ENCODE measurements at places on chromosomes 4 and X.

GRCh38 chr4:32658019-32658418, 1937.8 kb downstream of the PCDH7 start:
- no peak for DNase-seq

- no peak for DNase-seq
Observed at GRCh38 chr4:123786920-123787319, 390.3 kb downstream of the SPRY1 start.

GRCh38 chr4:170009291-170009690, 16.9 kb downstream of the MFAP3L start:
- no peak for DNase-seq

- DNase-seq: no peak
Observed at GRCh38 chr4:118396881-118397622, 44.2 kb upstream of the PRSS12 start.

DNA sequence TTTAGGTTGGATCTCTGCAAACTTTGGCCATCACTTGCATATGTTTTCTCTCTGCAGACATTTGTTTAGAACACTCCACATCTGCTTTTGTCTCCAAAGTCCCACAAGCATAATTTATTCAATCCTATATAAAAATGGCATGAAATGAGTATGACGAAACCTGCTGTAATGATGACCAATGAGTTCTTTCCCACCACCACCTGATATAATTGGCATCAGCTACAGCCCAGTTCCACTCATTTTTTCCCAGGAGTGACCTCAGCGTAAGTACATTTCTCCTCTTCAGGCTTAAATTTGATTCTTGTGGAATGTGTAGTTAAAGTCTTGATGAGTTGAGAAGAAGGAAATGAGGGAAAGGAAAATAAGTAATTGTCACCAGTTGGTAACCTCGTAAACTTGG, 205.1 kb downstream of the AWAT2 start:
- DNase-seq: no peak

DNA sequence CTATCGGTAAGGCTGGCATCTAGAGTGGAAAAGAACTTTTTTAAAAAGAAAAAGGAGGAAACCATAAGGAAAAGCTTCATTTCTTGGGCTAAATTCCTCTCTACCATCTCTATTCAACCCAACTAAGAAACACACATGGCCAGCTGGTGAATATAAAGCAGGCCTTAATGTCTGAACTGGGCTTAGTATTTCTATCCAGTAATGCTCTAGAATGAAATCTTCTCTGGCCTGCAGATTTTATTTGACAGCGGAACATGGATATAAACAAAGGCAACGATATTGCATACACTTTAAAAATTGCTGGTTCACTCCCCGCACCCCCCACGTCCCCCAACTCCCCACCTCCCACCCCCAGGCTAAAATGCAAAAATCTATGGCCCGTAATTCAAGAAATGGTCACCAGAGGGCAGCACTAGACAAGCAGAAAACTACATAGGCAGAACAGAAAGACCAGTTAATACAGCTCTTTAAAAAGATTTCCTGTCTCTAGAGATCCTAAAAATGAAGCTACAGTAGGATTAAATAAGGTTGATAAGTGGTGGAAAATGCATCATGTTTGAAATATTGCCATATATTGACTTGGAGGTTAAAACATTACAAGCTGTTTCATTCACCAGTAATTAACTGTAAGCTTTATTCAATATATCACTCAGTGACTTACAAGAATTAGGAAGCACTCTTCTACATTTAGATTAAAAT, 155.2 kb upstream of the GALNT7 start:
- peak; percentile 63 for DNase-seq

- no peak for DNase-seq
Observed at GRCh38 chr4:78940752-78941151, 1.5 kb upstream of the PAQR3 start.

DNA sequence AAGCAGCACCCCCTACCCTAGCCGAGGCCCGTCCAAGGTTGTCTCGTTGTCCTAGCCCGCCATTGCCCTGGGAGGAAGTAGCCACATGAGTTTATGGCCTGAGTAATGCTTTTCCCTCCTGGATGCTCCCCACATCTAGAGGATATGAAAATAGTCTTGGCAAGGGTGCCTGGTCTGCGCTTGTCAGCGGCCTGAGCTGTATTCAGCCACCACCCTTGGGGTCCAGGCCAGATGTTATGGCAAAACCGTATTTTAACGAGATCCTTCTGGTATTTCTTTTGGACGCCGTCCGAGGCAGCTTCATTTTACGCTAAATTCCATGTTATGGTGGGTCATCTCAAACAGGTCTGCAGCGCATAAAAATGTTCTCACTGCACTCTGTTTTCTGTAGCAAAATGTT, 89.3 kb downstream of the GPR143 start:
- DNase-seq: no peak

- DNase-seq: no peak
Observed at GRCh38 chr4:112325530-112325929, 28.4 kb downstream of the ALPK1 start.

DNA sequence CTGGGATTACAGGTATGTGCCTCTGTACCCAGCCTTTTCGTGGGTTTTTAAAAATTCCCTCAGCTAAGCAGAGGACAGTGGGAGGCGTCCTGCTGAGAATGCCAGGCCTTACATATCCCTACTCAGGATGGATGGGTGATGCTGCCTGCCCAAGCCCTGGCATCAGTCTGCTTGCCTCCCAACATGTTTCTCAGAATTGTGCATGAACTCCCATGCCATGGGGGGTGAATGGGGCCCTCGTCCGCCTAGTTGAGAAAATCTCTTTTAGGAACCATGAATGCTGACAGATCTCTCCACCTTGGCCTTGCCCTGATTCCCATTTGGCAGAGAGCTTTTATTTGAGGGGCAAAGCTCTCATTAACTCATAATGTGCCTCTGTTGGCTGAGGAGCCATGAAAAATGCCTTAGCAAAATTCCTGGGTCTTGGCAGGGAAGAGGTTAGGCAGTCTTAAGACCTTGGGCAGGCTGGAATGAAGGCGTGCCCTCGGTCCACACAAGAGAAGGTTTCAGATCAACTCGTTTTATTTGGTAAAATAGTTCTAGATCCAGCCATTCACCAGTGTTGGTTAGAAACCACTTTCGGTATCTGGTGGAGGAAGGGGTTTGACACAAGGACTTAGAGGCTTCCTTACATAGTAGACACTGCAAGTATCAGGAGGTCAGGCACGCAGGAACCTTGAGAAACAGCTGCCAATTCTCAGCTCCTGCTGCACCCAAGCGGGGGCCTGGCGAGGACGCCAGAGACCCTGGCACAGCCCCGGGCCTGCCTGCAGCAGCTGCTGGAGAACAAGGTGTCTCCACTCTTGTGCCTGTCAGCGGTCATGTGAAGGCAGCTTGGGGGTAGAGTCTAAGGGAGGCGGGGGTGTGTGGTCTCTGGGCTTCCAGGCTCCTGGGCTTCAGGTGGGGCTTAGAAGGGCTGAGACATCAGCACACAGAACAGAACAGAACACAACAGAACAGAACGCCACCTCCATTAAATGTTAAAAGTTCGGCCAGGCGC, 192.8 kb upstream of the PSAPL1 start:
- DNase-seq: no peak

GRCh38 chrX:108348525-108348924, 89.7 kb downstream of the COL4A6 start:
- DNase-seq: no peak

DNA sequence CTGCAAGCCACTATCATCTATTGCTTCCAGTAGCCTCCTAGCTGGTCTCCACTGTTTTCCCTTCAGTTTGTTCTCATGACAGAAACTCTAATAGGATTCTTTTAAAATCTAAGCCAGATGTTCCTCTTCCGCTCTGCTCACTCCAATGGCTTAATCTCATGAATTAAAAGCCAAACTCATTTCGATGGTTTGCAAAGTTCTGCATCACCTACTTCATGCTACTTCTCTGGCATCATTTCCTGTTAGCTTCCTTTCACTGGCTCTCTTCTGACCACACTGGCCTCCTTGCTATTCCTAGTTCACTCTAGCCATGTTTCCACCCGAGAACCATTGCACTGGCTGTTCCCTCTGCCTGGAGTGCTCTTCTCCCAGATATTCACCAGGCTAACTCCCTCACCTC, 102.0 kb upstream of the LSM6 start:
- DNase-seq: no peak

DNA sequence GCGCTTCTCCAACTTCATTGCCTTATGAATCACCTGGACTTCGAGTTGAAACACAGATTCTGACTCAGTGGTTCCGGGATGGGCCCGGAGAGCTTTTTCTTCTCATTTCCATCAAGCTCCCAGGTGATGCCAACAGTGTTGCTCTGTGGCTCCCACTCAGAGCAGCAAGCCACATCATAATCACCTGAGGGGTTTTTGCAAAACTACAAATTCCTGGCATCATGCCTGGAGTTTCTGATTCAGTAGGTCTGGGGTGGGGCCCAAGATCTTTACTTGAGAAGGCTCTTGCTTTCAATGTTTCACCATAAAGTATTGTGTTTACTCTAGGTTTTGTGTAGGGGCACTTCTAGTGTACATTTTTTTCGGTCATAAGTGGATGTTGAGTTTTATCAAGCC, 7.0 kb downstream of the MTM1 start:
- DNase-seq: peak; percentile 79

DNA sequence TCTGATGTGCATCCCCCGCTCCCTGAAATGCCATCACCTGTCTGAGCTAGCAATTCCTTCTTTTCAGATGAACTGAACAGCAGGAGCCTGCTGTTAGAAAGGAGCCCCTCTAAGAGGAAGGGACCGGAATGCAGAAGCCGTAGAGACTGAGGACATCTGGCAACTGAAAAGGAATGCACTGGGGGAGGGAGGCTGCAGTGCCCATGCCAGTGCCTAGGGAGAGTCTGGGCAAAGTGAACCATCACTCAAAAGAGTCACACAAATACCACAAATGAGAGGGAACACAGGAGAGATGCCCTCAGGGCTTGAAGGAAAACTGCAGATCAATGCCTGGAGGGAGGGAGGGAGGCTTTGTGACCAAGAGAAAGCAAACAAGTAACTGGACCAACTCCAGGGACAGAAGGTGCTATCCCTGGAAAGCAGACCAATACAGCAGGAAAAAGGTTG, 93.9 kb upstream of the CBR4 start:
- no peak for DNase-seq

DNA sequence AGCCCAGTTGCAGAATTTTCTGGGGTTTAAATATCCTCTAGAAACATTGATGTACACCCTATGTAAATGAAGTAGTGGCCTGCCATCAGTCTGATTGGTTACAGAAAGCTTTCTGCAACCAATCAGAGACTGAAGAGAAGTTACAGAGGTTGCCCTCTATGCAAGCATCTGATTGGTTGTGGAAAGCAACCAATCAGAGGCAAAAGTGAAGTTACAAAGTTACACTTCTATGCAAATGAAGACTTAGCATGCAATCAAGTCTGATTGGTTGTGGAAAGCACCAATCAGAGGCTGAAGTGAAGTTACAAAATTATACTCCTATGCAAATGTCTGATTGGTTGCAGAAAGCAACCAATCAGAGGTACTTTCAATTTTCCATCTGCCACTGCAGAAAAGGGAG, 51.9 kb upstream of the USP9X start:
- DNase-seq: no peak

- DNase-seq: no peak
Observed at GRCh38 chr4:6878451-6879059, 31.1 kb upstream of the TBC1D14 start.

DNA sequence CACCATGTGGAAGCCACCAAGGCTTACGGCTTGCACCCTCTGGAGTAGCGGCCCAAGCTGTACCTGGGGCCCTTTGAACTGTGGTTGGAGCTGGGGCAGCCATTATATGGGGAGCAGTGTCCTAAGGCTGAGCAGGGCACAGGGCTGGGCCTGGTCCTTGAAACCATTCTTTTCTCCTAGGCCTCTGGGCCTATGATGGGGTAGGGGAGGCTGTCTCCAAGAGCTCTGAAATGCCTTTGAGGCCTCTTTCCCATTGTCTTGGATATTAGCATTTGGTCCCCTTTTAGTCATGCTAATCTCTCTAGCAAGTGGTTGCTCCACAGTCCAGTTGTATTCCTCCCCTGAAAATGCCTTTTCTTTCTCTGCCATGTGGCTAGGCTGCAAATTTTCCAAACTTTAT, 96.4 kb upstream of the ARX start:
- no peak for DNase-seq

DNA sequence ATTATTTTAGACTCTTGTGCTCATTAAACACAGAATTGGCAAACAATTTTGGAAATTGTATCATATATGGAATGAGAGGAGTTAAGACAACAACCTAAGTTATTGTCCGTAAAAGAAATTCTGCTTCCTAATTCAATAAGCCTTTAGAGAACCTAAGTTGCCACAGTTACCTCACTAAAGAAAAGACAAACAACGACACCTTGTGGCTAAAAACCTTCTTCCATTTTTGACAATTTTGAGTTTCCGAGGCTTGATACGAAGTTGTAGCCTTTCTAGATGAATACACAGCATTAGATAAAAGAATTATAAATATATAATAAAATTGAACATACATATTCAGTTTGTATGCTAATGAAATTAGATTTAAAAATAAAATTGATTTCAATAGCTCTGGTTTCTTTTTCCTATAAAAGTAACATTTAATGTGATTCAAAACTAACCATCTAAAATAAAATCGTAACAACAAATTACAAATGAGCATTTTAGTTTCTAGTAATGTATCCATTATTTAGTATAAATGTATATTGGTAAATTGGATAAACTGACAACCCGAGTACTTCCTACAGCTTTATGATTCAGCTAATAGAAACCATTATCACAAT, 275.1 kb downstream of the GPM6A start:
- no peak for DNase-seq

DNA sequence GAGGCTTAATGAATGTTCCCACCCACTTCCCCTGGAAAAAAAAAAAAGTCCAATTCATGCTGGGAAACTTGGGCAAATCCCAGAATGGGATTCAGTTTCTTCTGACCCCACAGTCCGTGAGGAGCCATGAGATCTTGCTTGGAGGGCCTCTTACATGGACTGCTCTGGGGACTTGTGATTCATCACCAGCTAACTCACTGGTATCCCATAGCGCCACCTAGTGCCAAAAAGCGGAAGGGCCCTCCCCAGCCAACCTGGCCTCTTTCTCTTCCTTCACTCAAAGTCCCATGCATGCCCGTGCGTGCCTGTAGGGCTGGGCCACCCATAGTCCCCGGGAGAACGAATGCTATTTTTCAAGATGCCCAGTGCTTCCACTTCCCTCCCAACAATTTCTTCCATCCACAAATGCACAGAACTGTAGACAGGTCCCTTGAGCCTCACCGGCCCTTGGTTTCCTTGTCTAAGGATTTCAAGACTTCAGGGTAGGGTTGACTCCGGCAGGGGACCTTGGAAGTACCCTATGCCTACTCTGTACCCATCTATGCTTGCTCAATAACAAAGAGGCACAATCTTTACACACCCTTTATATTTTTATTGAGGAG, 5.1 kb downstream of the RTL5 start:
- peak; percentile 87 for DNase-seq

DNA sequence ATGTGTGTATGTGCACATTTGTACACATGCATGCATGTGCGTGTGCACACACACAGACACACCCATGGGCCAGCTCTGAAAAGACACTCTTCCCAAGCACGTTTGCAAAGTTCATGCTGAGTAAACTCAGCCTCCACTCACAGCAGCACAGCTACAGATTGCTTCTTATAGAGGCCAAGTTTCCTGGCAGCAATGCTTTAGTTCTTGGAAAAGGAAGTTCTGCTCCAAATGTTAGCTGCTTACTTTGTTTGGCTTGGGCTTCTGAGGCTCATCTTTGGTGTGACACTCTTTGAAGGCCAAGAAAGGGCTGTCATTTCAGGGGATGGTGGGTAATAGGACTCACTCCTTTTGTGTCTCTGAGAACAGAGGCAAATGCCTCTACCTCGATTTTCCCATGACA, 6.6 kb downstream of the PLP1 start:
- DNase-seq: no peak

Data from CD4-positive, alpha-beta T cell treated with Interleukin-2 at 100 ng/mL for 4 hours (primary cell).